Activated gamma-delta T cell (primary cell): ENCODE measurements at places on chromosomes 12 and 14.

GRCh38 chr14:63727231-63727735 is 582 bp downstream of the SGPP1 start:
- no peak for DNase-seq

GRCh38 chr12:28369483-28369882 is 179.2 kb downstream of the CCDC91 start:
- no peak for DNase-seq

GRCh38 chr12:124328116-124328515 is 33.2 kb downstream of the RFLNA start:
- no peak for DNase-seq

- peak; percentile 43 for DNase-seq
Observed at GRCh38 chr14:103546652-103547454, 15.6 kb downstream of the BAG5 start.

DNA sequence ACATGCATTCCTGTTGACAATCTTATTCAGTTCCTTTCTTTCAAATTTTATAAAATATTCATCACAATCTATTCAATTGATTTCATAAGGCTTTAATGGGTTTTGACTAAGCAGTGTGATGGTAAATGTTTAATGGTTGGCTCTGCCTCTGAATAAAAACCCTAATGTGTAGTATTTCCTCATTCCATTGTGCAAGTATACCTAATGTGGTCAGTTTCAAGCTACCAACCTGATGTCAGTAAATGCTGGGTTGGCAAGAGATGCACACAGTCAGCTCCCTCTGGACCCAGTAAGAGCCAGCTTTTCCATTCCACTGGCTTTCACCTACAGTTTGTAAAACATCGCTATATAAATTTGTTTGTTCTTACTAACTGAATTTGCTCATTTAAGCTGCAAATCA is 53.9 kb downstream of the METTL25 start:
- no peak for DNase-seq

DNA sequence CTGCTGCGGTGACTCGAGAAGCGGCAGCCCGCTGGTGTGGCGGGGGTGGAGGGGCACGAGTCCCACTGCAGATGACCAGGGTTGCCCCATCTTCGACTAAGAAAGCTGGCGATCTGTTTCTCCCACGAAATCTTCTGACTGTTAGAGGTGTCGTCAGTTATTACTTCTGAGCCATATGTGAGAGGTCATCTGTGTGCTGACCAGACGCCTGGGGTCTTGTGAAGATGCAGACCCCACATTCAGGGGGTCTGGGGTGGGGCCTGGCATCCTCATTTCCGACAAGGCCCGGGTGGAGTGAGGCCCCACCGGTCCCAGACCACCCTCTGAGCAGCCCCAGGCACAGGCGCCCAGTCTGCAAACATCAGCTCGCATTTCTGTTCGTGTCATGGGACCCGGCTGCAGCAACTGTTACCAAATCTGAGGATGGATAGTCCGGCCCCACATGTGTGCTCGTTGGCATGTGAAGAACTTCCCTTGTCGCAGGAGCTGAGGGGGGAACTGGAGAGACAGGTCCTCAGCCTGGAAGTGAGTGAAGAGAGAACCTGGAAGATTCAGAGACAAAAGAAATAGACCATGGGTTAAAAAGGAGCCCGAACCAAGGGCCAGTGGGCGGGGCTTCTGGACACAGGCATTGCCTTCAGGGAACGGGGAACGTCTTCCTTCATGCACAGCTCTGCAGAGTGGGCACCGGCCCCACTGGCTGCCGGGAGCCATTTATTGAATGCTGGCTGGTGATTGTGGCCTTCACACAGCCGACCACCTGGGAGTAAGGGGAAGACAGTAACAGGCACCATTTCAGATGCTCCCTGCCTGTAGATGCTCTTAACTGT is 135.2 kb downstream of the ADGRD1 start:
- DNase-seq = no peak

DNA sequence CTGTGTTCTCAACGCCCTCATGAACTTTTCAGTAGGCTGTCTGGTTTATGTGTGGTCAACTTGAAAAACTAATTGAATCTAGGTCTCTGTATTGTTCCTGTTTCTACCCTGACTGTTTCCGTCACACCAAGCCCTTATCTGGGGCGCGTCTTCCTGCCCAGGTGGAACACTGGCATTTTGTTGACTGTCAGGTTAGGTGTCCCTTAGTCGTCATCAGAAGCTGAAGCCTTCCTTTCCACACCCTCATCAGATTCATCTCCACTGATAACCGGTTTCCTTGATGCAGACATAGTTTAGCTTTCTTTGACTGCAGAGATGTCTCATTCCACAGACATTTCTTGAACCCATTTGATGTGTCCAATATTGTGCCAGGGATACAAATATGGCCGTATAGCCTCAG is 96.5 kb downstream of the DUSP16 start:
- DNase-seq = no peak

DNA sequence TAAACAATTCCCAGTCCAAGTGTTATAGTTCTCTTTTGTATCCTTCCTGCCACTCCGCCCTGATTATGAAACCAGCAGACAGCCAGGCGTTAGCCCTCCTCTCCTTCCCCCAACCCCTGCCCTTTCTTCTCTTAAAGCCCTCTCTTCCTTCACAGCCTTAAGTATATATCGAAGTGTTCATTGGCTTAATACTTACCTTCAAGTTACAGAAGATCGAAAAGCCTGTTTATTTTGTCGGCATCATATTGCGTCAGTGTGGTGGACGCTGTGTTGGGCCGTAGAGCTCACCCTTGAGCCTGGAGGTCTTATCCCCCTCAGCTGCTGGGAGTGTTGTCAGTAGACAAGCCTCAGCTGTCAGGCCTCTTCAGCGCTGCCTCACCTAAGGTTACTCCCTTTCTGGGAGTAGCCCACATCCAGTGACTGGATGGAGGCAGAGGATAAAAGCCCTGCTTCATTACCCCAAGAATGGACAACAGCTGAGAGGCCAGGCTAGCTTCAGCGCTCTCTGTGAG is 36.2 kb downstream of the CMAS start:
- DNase-seq = no peak

DNA sequence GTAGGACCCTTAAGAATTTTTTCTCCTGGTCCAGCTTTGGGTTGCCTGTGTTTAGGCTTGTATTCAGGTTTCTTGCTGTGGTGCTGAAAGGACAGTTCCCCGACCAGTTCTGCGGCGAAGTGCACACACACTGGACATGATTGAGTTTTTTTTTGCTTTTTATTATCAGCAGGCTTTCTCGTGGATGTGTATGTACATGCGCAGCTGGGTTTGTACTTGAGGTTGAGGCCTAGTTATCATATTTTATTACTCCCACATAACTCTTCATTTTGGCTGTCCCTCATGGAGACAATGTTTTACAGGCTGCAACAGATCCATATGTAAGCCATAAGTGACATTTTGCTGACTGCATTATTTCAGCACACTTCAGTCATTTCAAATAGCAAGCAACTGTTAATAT is 2.5 kb downstream of the SCN8A start:
- no peak for DNase-seq

DNA sequence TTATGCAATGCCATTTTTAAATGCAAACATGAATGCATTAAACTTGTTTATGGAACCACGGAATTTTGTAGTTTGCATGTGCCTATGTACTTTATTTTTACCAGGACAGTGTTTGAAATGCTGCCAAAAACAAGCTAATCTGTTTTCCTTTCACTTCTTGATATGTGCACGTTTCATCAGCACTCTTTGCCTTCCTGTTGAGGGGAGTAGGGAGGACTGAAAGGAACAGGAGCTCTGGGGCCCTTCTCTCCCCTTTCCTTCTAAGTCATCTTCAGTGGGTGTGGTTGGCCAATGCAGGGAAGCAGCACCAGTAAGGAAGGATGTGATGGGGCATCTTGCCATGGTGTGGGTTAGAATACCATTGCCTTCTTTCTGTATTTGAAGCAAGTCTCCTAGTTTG is 12.1 kb upstream of the PPP4R4 start:
- no peak for DNase-seq

DNA sequence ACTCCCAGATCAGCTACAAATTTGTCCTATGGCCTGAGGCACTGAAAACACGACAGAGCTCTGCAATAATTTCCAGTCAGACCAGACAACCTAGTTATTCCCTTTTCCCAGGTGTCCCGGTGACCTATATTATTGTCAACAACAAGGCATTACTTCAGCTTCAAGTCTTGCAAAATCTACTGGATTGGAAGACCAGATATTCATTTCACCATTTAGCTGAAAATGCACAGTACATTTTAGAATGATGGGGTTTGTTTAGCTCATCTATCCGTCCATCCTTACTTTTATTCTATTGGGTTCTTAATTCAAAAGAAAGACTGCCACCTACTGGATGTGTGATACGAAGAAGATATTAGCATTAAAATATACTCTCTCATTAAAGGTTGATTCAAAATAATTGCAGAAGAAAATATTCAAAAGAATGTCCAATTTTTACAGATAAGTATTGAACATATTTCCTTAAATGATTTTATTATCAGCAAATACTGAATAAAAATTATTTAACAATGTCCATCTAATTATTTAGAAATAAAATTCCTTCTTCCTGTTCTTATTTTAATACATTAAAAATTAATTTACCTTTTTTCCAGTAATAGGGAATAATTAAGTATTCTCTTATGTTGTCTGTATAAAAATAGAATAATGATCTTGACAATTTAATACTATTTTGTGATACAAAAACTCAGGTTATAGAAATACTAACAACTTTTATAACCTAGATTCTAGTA is 244.9 kb upstream of the LRIG3 start:
- no peak for DNase-seq

DNA sequence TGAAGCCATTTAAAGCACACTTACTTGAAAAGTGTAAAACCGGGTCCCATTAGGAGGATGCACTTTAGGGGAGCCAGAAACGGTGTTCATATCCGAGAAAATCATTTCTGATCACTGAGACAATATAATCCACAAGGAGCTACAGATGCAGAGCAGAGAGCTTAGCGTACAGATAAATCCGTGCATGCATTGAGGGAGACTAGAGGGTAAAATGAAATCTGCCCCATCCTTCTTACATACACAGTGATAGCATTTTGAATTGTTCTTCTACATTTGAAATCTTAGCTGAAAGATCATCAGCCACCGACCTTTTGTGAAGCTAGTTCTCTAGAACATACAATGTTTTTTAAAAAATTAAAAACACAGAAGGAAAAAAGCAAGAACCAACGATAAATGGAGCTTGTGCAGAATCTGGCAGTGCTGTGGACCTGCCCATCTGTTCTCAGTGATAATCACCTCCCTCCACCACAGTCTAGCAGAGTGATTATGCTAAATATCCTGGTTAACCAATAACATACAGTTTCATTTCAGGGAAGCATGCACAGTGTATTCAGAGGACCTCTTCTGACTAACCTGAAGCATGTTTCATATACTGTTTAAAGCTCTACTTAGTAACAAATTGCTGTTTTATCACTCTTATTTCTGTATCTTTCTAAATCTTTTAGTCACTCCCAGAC is 161.1 kb downstream of the PPFIA2 start:
- DNase-seq = no peak

- no peak for DNase-seq
Observed at GRCh38 chr14:66468778-66469367, 17.3 kb upstream of the CCDC196 start.

DNA sequence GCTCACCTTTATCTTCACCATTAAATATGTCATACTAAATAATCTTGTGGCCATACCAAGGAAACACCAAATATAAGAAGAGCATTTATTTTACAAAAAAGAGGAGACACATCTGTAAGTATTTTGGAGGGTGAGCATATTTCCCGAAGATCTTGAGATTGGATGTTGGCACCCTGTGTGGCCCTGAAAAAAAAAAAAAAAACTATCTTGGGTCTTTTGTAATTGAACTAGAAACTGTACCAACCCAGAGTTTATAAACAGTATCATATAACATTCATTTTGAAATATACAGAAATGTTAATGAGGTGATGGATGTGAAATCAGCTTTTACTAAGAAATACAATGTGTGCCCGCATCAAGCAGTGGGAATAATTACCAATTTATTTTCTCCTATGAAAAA is 104.0 kb upstream of the FRMD6 start:
- DNase-seq = no peak

DNA sequence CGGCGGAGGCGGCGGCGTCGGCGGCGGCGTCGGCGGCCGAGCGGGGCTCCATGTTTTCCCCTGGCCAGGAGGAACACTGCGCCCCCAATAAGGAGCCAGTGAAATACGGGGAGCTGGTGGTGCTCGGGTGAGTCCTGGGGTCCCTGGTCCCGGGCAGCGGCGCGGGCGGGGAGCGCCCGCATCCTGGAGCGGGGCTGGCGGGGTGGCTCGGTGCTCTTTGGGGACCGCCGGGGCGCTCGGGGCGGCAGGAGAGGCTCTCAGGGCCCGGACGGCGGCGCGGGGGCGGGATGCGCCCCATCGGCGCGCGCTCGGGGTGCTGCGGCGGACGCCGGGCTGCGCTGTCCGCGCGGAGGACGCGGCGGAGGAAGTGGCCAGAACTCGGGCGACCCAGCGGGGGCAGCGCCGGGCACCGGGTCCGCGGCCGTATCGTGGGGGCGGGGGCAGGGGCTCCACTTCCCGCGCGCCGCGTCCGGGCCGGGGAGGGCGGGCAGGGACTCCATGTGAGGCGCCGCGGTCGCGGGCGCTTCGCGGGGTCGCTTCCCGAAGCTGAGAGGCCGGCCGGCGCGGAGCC is 485 bp downstream of the PELI2 start:
- peak; percentile 37 for DNase-seq

DNA sequence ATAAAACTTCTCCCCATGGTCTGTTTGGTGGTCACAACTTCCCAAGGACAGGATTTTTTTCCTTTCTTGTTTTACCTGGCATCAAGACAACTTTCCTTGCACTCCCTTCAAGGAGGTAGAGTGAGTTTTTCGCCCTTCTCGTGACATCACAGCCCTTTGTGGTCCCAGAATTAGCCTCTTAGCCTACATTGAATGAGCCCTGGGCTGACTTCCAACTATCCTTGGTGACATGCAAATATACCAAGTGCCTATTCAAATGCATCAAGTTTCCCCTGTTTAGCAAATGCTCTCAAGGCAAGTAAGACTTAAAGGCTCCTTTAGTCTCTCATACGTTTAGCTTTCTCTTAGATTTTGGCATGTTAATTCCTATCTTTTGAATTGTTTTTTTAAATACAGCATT is 36.6 kb downstream of the TC2N start:
- DNase-seq = no peak

- DNase-seq = no peak
Observed at GRCh38 chr14:102506626-102506925, 3.0 kb downstream of the ANKRD9 start.

GRCh38 chr12:15629761-15630160 is 159.4 kb downstream of the EPS8 start:
- no peak for DNase-seq

DNA sequence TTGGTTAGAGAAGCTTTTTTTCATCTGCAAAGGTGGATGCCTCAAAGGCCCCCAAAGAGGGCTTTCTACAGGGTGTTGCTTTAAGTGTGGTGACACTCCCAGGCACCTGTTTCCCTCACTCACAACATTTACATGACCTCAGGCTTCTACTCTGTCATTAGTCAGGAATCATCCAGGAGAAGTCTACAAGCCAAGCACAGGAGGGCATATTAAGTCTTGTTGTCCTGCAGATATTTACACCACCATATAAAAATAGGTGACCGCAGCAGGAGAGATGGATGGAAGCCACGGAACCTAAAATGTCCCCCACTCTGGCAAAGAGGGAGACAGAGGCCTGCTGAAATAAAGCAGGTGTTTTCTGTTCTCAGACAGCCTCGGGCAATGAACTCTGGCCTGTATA is 7.5 kb upstream of the DPF3 start:
- DNase-seq = no peak

GRCh38 chr14:101506926-101507835 is 54.1 kb upstream of the DIO3 start:
- no peak for DNase-seq
